ENCODE measurements at places on chromosomes 4 and X.

GRCh38 chr4:81214144-81214880, 710 bp downstream of the PRKG2 start:
- no peak for DNase-seq

- DNase-seq = no peak
These were observed 2.2 kb downstream of the NKX6-1 start for GRCh38 chr4:84496706-84497503.

DNA sequence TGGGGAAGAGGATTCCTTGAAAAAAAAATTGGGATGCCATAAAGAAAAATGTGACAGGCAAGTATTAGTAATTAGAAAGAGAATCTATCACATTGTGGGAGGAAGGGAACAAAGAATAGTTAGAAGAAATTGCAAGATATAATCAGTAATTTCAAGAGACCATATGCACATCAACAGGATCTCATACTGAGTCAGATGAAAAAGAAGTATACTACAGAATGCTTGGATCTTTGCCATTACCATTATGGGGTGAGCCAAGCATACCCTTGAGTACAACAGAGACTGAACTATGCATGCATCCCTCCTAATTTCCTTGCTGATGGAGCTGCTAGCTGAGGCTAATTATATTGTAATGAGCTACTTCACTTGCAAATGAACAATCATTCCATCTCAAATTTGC, 287.6 kb downstream of the PAPSS1 start:
- DNase-seq = no peak

- peak; percentile 41 for DNase-seq
These were observed 930 bp downstream of the ZNF718 start for GRCh38 chr4:125091-125771.

GRCh38 chr4:103400405-103400804, 202.3 kb upstream of the CENPE start:
- DNase-seq = no peak

DNA sequence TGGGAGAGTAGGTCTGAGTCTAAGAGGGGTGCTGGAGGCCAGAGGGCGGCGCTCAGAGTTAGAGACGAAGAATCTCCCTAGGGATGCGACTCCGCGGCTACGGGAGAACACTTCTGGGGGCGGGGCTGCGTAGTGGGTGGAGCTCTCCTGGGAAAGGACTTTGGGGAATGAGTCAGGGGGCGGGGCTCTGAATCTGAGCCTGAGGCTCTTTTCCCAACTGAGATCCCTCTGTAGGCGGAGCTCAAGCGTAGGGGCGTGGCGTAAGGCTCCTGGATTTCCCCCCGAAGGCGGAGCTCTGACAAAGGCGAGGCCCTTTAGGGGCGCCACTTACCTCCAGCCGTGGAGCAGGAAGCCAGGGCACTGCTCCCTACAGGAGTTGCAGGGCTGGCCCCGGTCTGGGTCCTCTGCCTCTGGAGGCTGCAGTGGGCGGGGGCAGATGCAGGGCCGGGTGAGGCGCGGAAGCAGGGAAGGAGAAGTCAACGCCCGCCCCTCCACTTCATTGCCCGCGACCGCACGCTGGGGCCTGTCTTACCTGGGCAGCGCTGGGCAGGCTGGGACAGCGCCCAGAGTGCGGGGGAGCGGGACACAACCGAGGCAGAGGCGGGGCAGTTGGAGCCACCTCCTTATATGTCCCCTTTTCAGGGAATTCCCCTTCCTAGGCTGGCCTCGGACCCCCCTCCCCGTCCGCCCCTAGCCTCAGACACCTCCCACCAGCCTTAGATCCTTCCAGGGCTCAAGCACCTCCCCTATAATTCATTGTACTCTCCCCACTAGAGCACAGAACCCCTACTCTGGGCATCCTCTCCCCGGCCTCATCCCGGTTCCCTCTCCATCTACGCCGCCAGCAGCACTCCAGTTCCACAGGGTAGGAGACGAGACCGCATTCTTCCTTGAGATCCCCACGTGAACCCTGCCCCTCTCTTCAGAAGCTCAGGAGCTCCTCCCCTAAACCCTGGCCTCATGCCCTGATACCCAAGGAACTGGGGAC, 1.6 kb downstream of the PRICKLE3 start:
- DNase-seq = no peak

- no peak for DNase-seq
These were observed 114.8 kb upstream of the PLAC1 start for GRCh38 chrX:134773041-134773440.

- no peak for DNase-seq
These were observed 803.0 kb downstream of the DMD start for GRCh38 chrX:32408389-32408788.

- DNase-seq = no peak
These were observed 293.4 kb upstream of the BOD1L1 start for GRCh38 chr4:13920901-13921300.

- no peak for DNase-seq
These were observed 28.1 kb downstream of the ANK2 start for GRCh38 chr4:113077575-113077974.

GRCh38 chr4:87232216-87232615, 11.8 kb upstream of the KLHL8 start:
- no peak for DNase-seq

GRCh38 chrX:97330151-97330550, 446.4 kb downstream of the RPA4 start:
- DNase-seq = no peak

DNA sequence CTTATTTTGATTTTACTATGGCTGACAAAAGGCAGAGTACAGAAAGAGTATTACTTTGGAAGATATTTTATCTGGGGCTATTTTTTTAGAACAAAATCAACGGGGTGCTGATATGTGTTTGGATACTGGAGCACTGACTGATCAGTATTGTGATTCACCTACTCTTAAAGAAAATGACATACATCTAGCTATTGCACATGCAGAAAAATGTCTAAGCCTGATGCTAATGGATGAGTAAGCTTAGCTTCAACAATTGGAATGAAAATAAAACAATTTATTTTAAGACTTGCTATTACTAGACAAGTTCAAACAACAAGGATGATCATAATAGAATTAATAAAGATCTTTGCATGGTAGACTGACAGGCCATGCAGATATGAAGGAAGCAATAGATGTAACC, 262.0 kb downstream of the PPP1R2C start:
- DNase-seq = no peak
